ENCODE measurements at places on chromosomes 5 and 9. TPM values are rescaled to one million over a fixed set of nuclear protein-coding genes. Genes with fewer than 3 reads are reported as not detected.

DNA sequence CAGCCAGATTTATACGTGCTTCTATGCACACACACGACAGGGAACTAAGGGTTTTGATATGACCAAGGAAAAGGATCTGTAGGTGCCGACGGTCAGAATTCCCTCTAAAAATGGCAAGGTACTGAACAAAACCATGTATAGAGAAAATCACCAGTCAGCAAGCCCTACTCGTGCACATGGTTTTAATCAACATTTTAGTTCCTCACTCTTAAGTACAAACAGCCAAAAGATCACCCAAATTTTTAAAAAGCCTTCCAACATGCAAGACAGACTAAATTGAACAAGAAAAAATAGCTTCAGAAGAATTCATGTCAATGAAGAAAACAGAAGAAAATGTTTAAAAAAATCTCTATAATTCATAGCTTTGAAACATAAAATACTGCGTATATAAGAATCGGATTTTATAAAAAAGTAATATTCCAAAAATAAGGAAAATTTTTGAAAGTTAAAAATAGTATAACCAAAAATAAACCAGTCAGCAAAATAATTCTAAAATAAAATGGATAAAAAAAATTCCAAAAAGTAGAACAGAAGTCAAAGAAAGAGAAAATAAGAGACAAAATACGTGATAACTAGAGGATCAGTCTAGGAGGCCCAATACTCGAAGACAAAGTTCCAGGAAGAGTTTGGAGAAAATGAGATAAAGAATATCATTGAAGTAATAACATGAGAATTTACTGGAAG is 43.0 kb upstream of the KCNV2 start:
- no peak for DNase-seq
- H3K27ac ChIP-seq = no peak overlapping the region
- peaks cover 5% of the 10 kb centered on the region for H3K4me1 ChIP-seq
- H3K4me3 ChIP-seq = no peak overlapping the region
- H3K27me3 ChIP-seq = no peaks in the 10 kb centered on the region

GRCh38 chr5:132733499-132734148 is 3.7 kb downstream of the KIF3A start:
- no peaks in the 10 kb centered on the region for H3K36me3 ChIP-seq
- no peak overlapping the region for H3K27ac ChIP-seq
- H3K4me1 ChIP-seq = no peaks in the 10 kb centered on the region
- no peak for DNase-seq
- H3K27me3 ChIP-seq = no peaks in the 10 kb centered on the region

DNA sequence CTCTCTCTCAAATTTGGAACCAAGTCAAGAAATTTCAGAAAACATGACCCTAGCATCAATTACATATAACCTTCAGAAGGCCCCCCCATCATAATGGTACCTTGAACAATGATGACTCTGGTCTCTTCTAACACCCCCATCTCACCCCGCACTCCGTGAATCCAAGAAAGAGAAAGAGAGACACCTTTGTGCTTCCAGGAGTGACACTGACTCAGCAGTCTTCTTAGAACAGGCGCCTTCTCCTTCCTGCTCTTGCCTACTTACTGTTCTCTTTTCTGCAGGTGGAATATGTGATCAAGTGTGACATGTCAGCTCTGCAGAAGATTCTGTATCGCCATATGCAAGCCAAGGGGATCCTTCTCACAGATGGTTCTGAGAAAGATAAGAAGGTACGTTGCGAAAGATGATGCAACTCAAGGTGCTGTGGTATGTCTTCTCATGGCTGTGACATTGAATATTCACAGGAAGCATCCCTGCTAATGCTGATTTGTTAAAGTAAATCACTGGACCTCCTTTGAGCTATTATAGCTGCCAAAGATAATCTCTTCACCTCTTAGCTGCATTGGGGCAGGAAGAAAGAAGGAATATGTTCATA is 81.3 kb downstream of the SMARCA2 start:
- no peak for DNase-seq
- no peak overlapping the region for H3K4me3 ChIP-seq
- H3K4me1 ChIP-seq = no peaks in the 10 kb centered on the region
- H3K27me3 ChIP-seq = no peaks in the 10 kb centered on the region
- no peak overlapping the region for H3K27ac ChIP-seq
- H3K36me3 ChIP-seq = peaks cover 4% of the 10 kb centered on the region

DNA sequence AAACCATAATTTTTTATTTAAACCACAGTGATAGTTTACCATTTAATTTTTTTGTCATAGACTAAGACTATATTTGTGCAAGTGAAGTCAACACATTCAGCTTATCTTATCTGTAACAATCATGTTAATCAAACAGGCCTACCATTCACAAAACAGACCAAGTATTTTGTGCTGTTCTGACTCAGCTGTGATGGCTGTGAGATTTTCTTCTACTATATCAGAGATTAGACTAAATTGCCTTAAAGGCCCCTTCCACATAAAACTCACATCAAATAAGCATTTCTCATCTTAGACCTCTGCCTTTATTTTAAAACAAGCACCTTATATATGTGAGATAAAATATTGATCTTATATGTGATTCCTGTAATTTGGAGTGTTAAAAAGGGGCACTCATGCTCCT is 13.4 kb downstream of the CCDC152 start:
- no peak overlapping the region for H3K27ac ChIP-seq
- H3K36me3 ChIP-seq = no peaks in the 10 kb centered on the region
- H3K4me3 ChIP-seq = no peak overlapping the region
- H3K4me1 ChIP-seq = no peaks in the 10 kb centered on the region

GRCh38 chr9:105639936-105640335 is 22.3 kb upstream of the TAL2 start:
- H3K27me3 ChIP-seq = no peaks in the 10 kb centered on the region
- H3K36me3 ChIP-seq = no peaks in the 10 kb centered on the region
- H3K4me1 ChIP-seq = no peaks in the 10 kb centered on the region
- no peak overlapping the region for H3K27ac ChIP-seq
- no peak for DNase-seq
- no peak overlapping the region for H3K4me3 ChIP-seq

The FBXO4 gene
- total RNA-seq = 25.7 TPM

The MAMDC2 gene
- 33.8 TPM for total RNA-seq
